A549 (cell line): ENCODE measurements at places on chromosomes 6 and 20.

DNA sequence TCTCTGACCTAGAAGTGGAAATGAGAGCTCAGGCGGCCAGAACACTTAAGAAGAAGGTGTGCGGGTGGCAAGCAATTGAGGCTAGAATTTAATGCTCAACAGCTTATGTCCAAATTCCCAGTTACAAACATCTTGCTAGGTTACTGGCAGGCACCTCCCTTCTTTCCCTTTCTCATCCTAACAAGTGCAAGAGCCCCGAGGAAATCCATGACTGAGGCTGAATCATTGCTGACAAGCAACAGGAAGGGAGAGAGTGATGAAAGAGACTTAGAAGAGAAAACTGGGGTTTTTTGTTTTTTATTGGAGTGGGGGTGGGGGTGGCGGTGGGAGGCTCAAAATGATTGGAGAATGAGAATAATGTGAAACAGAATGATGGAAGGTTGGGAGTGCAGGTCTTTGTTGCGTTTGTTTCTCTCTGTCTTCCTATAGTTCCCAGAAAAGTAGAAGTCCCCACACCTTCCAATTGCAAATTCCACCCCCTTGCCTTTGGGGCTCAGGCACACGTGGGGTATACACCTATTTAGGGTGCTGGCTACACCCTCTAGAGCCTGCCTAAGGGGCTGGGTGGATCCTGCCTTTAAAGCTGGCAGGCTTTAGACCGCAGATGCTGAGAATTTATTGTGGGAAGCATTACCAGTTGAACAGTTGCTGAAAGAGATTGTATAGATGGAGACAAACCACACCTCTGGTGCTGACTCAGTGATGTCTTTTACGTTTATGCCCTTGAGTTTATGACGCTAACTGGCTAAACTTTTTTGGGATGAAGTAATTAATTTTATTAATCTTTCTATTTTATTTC lies 1.4 kb downstream of the FAM83B start:
- no peak for DNase-seq

DNA sequence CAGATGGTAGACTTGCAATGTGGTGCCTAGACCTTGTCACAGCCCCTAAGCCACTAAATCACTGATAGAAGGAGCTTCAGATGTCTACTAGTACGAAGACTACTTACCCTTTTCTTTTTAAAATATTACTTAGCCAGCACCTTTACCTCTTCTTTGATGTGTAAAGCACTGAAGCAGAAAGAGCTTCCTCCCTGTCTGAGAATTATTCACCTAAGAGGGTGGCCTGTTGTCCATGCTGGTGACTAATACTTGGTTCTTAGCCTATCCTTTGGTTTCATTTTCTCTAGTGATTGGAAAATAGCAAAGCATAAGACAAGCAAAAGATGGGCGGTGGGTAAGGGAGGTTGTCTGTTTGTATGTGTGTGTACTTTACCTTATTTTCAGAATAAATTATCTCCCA lies 794.6 kb downstream of the TFAP2A start:
- DNase-seq: no peak

DNA sequence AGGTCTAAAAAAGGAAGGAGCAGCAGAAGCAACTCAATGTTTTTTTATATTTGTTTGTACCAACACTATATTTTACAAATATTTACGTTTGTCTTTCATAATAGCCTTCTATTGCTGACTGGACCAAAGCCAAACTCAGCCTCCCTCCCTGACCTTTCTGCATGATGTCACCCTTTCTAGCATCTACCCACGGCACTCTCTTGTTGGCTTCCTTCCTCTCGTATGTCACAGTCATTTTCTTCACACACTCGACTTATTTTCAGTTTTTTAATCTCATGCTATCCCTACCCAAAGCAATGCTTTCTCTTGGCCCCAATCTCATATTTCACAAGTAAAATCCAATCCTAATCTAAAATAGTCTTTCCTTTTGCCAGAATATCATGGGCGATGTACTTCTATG lies 16.3 kb upstream of the FAM8A1 start:
- DNase-seq: no peak

DNA sequence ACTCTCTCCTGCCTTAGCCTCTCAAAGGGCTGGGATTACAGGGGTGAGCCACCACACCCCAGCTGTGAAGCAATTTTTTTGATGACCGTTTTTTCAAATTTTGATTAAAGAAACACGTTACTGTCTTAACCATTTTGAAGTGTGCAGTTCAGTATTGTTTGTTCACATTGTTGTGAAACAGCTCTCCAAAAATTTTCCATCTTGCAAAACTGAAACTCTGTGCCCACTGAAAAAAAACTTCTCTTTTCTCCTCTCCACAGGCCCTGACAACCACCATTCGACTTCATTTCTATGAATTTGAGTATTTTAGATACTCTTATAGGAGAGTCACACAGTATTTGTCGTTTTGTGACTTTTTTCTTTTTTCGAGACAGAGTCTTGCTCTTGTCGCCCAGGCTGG lies 53.9 kb downstream of the ECT2L start:
- no peak for DNase-seq
